ENCODE measurements at places on chromosomes 11 and 22.
A peak's percentile ranks its signal among the peaks of the same experiment; 100 is the strongest.

GRCh38 chr22:41368543-41369423, 13.0 kb upstream of the TEF start:
- DNase-seq = peak; percentile 69

GRCh38 chr22:44943701-44944324, 66.0 kb downstream of the PHF21B start:
- DNase-seq = no peak

DNA sequence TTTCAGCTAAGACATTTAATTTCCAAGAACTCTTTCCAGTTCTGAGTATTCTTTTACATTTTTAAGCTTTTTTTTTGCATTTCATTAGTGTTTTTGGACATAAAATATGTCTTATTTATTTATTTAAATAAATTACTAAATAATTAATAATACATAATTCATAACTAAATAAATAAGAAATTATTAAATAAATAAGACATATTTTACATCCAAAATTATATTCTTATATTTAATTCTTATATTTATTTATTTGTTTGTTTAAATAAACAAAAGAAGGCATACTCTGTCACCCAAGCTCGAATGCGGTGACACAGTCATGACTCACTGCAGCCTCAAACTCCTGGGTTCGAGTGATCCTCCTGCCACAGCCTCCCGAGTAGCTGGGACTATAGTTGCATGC, 3.1 kb upstream of the MMP27 start:
- no peak for DNase-seq

DNA sequence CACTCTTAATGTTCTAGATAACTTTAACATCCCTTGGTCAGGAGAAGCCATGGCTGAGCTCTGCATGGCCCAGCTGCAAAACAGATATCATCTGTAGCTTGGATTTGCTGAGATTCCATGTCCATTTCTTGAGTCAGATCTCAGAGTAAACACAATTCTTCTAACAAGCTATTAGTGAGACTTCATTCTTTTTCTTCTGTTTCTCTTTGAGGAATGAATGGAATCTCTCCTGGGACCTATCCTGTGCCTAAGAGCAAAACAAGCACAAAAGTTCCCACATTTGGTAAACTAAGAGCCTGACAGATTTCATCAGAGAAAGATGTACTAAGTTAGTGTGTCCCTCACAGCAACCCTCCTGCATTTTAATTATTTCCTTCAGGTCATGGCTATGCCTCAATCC, 142.8 kb downstream of the MAML2 start:
- no peak for DNase-seq

DNA sequence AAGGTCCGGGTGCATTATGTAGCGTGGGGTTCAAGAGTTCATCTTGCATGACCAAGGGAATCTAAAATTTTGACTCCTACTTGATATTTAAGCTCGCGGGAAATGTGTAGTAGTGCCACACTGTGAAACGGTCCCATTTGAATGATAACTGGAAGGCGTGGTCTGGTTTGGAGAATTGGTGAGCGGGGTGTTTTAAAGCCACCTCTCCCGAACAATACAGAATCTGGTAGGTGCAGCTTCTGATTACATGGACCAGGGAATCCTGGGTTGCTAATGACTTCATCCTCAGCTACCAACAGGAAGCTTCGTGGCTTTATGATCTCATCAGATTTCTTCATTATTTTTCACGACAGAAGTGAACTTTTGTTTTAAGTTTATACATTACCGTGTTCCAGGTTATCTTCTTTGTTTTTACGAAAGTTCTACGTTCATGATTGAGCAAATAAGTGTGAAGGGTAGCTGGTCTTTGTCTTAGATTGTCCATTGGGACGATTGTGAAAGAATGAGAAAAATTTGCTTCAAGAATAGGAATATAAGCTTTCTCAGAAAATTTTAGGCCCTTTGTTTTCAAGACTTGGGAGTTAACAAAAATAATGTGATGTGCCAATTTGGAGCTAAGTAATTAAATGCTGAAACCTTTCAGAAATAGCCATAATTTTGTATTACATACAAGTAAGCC, 1.7 kb downstream of the QSER1 start:
- DNase-seq = peak; percentile 48

GRCh38 chr11:44825058-44825785, 98.5 kb downstream of the TSPAN18 start:
- DNase-seq = no peak

DNA sequence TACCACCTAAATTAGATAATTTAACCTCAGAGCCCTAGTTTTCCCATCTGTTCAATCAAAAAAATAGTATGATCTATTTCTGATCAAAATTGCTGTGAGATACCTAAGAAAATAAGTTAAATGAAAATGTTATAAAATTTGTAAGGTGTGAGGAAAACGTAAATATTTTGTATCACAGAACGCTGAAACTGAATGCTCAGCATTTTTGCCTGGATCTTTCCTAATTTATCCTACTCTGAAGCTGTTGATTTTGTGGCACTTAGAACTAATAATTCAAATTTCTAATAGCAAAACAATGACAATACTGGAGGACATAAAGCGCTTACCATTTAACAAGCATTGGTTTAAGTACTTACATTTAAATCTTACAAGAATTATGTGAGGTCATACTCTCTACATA, 674.2 kb downstream of the FAM181B start:
- no peak for DNase-seq

DNA sequence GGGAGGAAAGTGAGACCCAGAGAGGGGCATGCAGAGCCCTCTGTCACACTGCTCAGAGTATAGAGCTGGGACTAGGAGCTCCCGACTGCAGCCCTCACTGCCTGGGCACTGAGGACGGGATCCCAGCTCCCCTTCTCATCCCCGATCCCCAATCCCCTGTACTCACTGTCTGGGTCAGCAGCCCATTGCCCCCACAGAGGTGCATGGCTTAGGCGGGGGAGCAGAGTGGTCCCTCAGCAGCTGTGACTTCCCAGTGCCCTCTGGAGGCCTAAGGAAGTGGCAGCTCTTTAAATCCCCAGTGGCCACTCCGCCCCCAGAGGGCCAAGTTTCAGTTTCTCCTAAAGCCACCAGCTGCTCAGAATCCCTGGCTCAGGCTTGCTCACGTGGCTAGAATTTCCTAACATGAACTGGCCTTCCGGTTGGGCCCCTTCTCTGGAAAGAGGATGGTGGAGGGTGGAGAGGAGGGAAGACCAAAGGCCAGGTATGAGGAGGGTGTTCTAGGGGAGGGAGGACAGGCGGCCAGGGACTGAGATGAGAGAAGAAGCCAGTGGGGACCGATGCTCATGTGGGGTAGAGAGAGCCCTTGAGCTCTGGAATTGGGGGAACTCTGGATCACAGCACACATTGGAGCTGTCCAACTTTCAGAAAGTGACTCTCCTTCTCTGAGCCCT, at the start of gene BATF2:
TSS of gene BATF2 (minus strand) at position 262 of the 671 bp plus-strand sequence. CDS start at position 205, 57 bp downstream.
- peak; percentile 67 for DNase-seq

DNA sequence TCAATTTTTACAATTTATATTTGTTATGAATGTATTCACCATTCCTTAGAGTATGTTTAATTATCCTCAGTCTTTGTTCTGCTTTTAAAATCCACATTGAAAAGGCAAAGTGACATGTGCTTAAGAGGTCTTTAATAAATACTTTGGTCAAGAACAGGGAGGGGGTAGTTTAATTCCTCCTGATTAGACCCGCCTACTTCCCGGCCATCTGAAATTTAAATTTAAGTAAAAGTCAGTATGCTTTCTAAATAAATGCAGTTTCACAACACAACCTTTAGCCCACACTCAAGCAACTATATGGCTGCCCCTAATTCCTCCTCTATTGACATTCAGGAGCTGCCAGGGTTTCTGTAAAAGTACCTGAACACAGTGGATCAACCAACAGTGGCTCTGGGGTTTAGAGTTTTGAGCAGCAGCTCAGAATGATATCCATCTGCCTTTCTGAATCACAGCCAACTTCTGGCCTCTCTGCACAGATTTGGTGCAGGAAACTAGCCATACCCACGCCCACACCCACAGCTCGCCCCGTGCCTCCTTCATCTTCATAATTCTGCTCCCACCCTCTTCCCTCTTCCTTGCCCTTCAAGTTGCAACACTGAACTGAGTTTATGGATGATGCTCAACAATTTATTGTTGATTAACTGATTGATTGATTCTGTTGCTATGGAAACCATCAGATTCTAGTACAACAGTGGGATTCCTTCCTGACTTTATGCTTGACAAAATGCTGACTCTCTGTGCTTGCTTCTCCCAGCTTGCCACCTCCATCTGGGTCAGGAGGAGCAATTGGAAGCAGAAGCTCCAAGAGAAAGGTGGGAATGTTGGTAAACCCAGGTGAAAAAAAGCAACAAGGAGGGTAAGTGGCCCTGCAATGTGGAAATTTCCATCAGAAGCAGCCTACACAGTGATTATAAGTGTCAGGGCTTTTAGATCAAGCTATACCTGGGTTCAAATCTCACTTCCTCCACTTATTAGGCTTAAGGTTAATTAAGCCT, 70.8 kb downstream of the PANX1 start:
- no peak for DNase-seq

GRCh38 chr22:47495110-47495509, 732.7 kb downstream of the TBC1D22A start:
- DNase-seq = no peak

DNA sequence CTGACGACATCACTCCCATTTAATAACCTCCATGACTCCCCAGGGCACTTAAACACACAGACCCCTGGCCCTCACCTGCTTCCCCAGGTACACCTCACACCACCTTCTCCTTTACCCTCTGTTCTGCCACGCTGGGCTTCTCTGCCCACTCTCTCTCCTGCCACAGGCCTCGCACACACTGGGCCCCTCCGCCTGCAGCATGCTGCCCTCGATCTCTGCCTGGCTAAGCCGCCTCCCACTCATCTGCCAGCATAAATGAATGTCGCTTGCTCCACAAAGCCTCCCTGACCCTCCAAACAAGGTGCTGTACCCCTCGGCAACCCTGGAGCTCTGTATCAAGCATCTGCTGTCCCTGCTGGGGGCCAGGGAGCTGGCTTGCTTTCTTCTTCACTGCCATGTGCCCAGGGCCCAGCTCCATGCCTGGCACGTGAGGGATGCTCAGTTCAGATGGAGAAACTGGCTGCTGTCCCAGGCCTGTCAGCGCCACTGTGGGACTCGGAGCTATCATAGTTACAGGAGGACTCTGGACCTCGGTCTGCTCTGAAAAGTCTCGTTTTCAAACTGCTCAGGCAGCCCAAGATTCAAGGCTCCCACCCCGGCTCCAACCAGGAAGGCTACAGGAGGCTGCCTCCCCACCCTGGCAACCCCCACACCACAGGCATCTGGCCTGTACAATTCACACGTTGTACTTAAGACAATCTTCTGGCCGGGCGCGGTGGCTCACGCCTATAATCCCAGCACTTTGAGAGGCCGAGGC, 11.9 kb downstream of the TTLL1 start:
- no peak for DNase-seq

DNA sequence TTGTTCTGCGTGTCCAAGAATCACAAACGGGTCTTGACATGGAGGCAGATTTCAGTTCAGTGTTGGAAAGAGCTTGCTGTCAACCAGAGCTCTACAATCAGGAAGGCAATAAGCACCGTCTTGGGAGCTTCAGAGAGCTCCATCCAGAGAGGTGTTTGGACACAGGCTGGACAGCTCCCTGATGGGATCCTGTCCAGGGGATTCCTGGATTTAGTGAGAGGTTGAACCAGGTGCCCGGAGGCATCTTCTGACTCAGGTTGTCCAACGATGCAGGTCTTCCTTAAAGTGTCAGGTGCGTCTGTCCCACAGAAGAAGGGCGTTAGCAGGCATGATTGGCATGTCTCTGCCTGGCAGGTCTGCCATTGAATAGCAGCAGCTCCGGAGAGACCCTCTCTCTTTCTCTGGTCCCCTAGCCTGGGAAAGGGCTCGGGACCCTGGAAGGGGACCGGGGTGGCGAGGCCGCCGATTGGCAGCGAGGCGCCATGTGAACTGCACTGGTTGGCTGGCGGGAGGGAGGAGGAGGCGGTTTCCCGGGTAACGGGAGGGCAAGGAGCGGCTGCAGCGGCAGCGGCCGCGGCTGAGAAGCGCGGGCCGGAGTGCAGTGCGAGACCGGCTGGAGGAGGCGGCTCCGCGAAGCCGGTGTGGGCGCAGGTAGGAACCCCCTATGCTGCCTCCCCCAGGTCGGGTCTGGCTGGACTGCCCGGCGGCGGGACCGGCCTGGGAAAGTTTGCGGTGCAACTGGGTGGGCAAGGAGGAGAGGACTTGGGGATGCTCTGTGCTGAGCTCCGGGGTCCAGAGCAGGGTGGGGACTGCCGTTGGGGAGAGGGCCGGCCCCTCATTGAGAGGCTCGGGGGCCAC, 104.1 kb upstream of the E2F8 start:
- DNase-seq = no peak

DNA sequence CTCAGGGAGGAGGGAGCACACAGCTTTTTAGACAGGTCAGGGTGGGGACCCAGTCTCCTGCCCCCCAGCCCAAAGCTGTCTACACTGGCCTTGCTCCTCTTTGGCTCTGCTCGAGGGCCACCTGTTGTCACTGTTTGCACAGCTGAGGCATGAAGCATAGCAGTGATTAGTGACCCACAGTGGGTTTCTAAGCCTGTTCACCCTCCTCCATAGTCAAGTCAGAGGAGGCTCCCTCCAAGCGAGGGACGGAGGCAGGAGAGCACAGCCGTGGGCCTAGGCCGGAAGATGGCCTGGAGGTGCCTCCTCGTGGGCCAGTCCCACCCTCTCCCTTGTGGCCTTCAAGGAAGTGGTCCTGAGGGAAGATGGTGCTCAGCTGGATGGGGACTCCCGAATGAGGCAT, 241.1 kb downstream of the GRIK4 start:
- DNase-seq = no peak

DNA sequence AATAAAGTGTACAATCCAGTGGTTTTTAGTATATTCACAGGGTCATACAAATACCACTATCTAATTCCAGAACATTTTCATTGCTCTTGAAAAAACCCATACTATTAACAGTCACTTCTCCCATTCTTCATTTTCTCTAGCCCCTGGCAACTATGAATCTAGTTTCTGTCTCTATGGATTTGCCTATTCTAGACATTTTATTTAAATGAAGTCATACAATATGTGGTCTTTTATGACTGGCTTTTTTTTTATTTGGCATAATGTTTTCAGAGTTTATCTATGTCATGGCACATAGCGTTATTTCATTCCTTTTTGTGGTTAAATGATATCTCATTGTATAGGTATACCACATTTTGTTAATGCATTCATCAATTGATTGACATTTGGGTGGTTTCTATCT, 59.4 kb downstream of the KDM2A start:
- DNase-seq = no peak

GRCh38 chr11:44388828-44389657, 79.1 kb upstream of the ALX4 start:
- DNase-seq = no peak

DNA sequence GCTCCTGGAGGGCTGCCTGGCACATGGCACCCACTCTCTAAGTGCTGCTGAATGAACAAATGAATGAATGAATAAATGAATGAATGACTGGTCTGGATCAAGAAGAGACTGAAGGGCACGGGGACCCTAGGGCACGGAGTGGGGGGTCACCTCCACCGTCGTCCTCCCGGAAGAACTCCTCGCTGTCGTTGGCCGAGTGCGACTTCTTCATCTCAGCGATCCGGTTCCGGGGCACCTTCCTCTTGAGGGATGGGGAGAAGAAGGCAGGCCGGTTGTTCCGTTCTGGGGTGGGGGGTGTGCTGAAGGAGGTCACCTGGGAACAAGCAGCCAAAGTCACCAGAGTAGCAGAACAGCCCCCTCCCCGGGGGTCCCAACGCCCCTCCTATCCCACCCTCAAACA, 36.0 kb downstream of the NUP50 start:
- DNase-seq = no peak

Data from left hindlimb (tissue), 1 donor.